ENCODE measurements at places on chromosomes 1 and 21. TPM values are rescaled to one million over a fixed set of nuclear protein-coding genes. Genes with fewer than 3 reads are reported as not detected.

The HTR6 gene
- not detected for total RNA-seq

The TIE1 gene
- total RNA-seq, result 0.21 TPM

The AMPD1 gene
- total RNA-seq, result not detected

The TEKT2 gene
- 2.7 TPM for total RNA-seq

The RHEX gene
- not detected for total RNA-seq

The CHI3L2 gene
- not detected for total RNA-seq

The TOE1 gene
- total RNA-seq, result 6.1 TPM

The RGSL1 gene
- total RNA-seq, result not detected

The CRABP2 gene
- total RNA-seq, result 156 TPM

- H3K27me3 ChIP-seq, result no peaks in the 10 kb centered on the region
- H3K4me1 ChIP-seq, result no peaks in the 10 kb centered on the region
Observed at GRCh38 chr1:162485236-162485635, 12.4 kb upstream of the UHMK1 start.

- no peaks in the 10 kb centered on the region for H3K4me1 ChIP-seq
- H3K4me3 ChIP-seq, result no peak overlapping the region
- no peak overlapping the region for H3K27ac ChIP-seq
Observed at GRCh38 chr1:176559878-176560277, 96.9 kb downstream of the PAPPA2 start.

GRCh38 chr1:154327466-154328317 lies 2.4 kb downstream of the ATP8B2 start:
- H3K4me3 ChIP-seq, result peak overlapping the region; percentile 54
- H3K27me3 ChIP-seq, result no peaks in the 10 kb centered on the region
- H3K27ac ChIP-seq, result no peak overlapping the region

DNA sequence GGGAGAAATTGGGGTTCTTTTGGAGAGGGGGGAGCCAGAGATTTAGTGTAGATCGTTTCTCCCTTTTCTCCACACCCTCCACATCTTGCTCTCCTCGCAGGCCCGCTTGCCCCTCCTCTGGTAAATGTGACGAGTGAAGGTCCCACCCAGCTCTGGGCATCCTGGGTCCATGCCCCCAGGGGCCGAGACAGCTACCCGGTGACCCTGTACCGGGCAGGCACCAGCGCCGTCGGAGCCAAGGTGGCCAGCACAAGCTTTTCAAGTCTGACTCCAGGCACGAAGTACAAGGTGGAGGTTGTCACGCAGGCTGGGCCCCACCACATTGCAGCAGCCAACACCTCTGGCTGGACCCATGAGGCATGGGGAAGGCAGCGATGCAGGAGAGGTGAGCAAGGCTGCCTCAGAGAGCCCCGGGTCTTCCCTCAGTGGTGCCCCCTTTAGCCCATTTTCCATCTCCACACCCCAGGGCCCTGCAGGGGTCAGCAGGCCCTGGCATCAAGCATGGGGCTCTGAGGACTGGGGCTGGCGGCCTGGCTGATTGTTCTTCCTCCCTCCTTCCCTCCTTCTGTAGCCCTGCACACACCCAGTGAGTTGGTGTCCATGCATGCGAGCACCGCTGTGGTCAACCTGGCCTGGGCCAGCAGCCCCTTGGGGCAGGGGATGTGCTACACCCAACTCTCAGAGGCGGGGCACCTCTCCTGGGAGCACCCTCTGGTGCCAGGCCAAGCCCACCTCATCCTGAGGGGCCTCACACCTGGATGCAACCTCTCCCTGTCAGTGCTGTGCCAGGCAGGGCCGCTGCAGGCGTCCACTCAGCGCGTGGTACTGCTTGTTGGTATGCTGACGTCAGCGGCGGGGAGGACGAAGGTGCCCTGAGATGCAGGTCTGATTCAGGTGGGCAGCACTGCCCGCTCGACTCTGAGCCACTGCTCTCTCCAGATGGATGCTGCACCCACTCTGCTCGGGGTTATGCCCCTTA lies 16.4 kb upstream of the LGR6 start:
- no peaks in the 10 kb centered on the region for H3K27me3 ChIP-seq
- DNase-seq, result no peak
- H3K27ac ChIP-seq, result no peak overlapping the region
- H3K4me3 ChIP-seq, result no peak overlapping the region

GRCh38 chr1:31072304-31072746 lies 6.8 kb upstream of the PUM1 start:
- no peak overlapping the region for H3K4me3 ChIP-seq
- DNase-seq, result peak; percentile 16
- H3K27me3 ChIP-seq, result no peaks in the 10 kb centered on the region
- H3K27ac ChIP-seq, result no peak overlapping the region
- peaks cover 4% of the 10 kb centered on the region for H3K4me1 ChIP-seq
- no peaks in the 10 kb centered on the region for H3K36me3 ChIP-seq

- H3K36me3 ChIP-seq, result no peaks in the 10 kb centered on the region
- DNase-seq, result no peak
- no peaks in the 10 kb centered on the region for H3K27me3 ChIP-seq
- peaks cover 10% of the 10 kb centered on the region for H3K4me1 ChIP-seq
Observed at GRCh38 chr1:64171797-64172281, 31.6 kb upstream of the UBE2U start.

DNA sequence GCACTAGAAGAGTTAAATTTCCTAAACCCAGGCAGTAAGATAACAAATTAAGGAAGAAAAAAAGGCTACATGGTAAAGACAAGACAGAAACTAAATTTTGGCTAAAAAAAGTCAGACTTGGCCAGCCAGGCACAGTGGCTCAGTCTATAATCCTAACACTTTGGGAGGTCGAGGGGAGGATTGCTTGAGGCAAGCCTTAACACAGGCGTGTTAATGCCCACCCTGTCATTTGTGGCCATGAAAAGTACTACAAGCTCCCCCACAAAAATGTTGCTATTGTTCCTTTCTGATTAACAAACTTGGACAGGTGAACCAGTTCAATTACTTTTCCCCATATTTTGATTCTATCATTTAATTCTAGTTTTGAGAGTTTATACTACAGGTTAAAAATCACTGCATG lies 32.3 kb downstream of the UBR4 start:
- H3K4me1 ChIP-seq, result no peaks in the 10 kb centered on the region
- H3K4me3 ChIP-seq, result no peak overlapping the region
- H3K27me3 ChIP-seq, result no peaks in the 10 kb centered on the region
- DNase-seq, result no peak
- H3K27ac ChIP-seq, result no peak overlapping the region

DNA sequence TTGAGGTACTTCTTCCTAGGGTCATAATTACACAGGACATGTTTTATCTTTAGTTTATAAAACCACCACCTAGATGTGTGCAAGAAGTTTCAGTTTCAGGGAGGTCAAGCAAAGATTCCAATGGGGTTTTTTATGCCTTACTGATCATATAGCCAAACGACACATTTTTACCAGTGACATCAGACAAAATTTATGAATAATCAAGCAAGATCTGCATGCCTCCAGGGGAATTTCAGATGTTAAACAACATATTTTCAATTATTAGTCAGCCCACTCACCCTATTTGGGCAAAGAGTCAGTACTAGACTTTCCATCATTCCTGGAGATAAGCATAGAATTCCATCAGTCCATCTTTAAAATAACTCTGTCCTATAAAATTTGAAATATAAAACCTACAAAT lies 867.4 kb downstream of the KCNT2 start:
- H3K4me1 ChIP-seq, result peaks cover 3% of the 10 kb centered on the region
- no peaks in the 10 kb centered on the region for H3K27me3 ChIP-seq
- H3K4me3 ChIP-seq, result no peak overlapping the region
